NCI-H1417 (cell line): ENCODE measurements at places on chromosomes 12 and 14.

GRCh38 chr14:97233319-97233985, 436.3 kb downstream of the VRK1 start:
- no peak for DNase-seq

DNA sequence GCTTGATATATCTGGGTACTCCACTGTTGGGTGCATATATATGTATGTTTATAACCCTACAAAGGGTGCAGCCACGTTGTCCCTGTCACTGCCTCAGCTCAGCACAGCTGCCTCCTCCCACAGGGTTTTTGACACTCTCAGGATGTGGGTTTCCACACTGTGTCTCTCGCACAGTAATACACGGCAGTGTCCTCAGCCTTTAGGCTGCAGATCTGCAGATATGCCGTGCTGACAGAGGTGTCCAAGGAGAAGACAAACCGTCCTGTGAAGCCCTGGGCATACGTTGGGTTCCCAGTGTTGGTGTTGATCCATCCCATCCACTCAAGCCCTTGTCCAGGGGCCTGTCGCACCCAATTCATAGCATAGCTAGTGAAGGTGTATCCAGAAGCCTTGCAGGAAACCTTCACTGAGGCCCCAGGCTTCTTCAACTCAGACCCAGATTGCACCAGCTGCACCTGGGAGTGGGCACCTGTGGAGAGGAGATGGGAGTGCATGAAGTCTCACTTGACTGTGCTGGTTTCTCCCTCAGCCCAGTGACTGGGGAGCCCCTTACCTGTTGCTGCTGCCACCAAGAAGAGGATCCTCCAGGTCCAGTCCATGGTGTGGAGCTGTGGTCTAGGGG, 498.7 kb downstream of the TMEM121 start:
- DNase-seq: no peak

DNA sequence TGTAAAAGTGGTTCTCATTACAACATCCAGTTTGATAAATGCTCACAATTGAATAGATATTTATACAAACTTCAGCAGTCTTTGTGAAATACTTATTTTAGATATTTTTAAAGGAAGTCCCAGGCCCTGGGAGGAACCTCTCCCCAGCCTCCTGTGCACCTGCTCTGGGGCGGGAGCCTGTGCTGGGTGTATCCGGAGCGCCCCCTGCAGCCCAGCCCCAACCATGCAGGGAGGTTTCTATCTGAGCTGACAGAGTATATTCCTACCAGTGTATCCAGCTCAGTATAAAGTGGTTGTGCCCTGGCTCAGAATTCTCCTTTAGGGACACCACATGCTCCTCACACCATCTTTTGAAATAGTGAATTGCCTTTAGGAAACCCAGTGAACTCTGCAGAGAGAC, 851.8 kb downstream of the TMEM121 start:
- DNase-seq: no peak

- peak; percentile 48 for DNase-seq
These were observed 1.6 kb downstream of the AGAP2 start for GRCh38 chr12:57736741-57737466.

DNA sequence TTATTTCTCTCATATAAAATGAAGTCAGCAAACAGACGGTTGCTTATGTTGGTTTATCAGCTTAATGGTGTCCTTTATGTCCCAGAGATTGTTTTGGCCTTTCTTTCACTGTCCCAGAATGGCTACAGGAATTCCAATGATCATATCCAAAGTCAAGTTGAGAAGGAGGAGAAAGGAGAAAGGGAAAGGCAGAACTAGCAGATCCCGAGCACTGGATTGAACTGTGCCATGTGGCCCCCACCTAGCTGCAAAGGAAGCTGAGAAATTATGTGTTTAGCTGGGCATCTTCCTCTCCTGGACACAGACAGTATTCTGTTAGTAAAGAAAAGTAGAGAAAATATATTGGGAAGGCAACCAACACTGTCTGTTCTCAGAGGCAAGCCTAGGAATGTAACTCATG, 90.7 kb upstream of the ANO4 start:
- no peak for DNase-seq

DNA sequence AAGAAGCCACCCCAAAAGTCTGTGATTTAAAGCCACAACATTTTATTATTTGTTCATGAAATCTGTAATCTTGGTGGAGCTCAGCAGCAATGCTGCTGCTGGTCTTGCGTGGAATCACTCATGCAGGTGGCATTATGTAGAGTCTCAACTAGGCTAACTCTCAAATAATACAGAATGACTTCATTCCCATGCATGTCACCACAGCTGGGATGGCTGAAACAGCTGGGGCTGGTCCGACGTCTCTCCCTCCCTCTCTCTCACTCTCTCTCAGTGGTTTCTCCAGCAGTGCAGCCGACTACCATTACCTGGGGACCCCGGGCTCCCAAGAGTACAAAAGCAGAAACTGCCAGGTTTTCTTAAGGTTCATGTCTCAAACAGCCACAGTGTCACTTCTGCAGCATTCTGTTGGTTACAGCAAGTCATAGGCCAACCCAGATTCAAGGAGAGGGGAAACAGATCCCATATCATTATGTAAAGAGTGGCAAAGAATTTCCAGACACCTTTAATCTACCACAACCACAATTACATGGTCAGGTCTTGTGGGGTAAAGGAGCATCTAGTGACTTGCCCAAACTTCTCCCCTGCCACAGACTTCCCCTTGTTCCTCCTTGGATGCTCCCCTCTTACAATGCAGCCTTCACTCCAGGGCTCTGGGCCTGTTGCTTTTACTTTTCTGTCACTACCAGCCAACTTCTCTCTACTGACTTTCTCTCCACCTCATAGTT, 192.0 kb upstream of the HMGA2 start:
- no peak for DNase-seq

DNA sequence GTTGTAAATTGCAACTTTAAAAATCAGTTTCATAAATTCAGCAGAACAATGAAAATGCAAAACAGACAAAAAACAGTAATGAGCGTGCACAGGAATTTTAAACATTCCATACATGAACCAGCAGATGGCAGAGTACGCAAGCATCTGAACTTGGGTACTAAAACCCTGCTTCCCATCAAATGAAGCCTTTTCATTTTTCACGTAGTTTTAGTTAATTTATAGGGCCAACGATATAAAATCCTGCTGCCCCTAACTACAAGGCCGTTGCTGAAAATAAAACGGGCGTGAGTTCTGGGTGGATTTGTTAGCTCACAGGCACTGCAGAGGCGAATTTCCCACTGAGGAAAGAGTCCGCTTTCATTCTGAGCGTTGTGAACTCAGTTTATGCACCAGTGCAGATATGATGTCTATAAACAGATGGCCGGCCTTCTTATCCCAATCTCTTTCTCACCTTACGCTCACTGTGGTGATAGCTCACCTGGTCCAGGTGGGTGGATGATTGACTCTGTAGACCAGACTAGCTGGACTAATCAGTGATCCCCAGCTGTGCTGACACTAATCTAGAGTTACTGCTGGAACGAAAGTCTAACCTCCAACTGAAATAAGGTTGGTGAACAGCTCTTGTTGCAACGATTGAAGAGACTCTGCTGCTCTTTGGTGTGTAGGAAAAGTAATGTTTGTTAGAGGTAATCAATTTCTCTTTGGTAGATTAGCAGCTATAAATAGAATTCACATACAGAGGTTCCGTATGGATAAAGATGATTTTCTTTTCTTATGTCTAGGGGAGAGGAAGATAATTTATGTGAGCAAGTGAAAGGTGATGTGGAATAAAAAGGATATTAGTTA, 89.2 kb downstream of the PDZRN4 start:
- peak; percentile 89 for DNase-seq

DNA sequence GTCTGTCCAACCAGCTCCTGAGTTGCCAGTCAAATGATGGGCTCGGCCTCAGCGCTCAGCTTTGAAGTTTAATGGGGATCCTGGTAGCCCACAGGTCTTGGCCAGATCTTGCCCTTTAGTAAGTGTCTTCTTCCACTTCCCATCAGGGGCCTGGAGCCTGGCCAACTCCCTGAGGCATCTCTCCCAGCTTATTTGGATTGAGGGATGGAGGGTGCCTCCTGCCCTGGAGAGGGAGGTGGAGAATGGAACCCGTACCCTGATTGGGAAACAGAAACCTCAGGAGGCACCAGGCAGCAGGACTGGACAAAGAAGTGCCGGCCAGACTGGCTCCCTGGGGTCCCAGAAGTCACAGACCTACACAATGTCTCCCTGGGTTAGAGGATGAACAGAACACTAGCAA, 40.5 kb upstream of the LTBP2 start:
- no peak for DNase-seq

DNA sequence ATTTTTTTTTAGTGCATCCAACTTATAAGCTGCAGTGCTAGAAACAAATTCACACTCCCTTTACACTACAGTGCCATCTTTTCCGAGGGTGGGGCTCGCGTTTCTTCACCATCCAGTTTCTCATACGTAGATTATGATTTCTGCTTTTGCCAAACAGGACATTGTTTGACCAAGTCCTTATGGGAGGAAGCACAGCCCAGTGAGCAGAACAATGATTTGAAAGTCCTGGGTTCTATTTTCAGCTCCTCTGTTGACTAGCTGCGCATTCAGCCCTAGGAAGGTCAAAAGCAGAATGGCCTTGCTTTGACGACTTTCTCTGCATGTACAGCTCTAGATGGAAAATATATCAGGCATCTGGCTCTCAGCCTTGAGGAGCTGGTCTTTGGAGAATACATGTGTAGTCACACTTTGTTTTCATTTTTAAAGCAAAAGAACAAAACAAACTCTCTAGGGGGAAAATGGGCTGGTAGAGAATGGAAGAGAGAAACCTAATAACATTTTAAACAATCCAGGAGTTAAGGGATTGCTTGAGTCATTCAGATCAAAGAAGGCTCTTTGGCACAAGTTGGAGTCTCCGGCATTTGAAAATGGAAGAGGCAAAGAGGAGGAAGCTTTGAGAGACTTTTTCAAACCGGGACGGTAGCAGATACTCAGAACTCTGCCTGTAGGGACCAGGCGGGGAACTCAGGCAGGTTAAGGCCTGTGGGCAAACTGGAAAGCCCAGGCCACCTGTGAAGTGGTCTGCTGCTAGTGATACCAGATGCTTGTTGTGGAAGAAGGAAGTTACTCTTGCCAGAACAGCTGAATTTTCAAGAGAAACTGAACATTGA, 257.3 kb upstream of the PLEKHG7 start:
- DNase-seq: no peak

DNA sequence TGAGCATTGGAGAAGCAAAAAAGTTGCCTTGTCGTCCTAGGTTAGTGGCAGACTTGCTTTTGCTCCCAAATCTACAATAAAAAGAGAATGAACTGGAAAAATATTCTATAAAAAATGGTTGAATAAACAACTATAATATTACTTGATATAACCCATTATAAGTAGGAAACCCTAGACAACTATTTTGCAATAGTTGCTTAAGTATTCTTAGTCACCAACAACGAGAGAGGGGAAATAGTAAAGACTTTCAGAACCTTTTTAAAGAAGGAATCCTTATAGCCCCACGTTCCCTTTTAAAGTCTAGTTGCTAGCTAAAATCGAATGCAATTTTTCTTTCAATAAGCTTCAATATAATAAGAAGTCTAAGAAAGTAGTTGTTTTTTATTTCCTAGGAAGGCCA, 17.5 kb downstream of the AQP6 start:
- DNase-seq: no peak

GRCh38 chr12:71704920-71705319, 19.0 kb downstream of the TMEM19 start:
- no peak for DNase-seq

DNA sequence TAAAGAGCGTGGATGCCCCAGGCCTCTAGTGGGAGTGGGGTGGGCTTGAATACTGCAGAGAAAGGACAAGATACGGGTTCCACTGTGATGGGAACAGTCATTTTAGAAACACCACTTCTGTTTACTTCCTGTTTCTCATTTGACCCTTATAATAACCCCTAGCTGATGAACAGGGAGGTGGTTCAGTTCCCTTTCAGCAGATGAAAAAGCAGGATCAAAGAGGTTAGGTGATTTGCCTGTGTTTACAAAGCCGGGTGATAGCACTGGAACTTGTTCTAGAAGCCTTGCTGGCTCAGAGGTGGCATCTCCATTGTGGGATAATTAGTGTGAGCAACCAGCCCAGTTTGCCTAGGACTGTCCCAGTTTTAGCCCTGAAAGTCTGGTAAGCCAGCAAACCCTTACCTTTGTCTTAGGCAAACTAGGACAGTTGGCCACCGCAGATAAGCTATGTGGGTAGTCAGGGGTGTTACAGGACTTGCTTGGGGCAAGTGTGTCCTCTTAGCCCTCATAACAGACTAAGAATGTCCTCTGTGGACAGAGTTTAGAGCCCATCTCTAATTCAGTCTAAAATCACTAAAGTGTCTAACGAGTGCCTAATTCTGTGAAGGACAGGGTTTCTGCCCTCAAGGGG, 7.5 kb upstream of the LRP1-AS start:
- no peak for DNase-seq

GRCh38 chr14:63454436-63454835, 88.7 kb downstream of the PPP2R5E start:
- no peak for DNase-seq

DNA sequence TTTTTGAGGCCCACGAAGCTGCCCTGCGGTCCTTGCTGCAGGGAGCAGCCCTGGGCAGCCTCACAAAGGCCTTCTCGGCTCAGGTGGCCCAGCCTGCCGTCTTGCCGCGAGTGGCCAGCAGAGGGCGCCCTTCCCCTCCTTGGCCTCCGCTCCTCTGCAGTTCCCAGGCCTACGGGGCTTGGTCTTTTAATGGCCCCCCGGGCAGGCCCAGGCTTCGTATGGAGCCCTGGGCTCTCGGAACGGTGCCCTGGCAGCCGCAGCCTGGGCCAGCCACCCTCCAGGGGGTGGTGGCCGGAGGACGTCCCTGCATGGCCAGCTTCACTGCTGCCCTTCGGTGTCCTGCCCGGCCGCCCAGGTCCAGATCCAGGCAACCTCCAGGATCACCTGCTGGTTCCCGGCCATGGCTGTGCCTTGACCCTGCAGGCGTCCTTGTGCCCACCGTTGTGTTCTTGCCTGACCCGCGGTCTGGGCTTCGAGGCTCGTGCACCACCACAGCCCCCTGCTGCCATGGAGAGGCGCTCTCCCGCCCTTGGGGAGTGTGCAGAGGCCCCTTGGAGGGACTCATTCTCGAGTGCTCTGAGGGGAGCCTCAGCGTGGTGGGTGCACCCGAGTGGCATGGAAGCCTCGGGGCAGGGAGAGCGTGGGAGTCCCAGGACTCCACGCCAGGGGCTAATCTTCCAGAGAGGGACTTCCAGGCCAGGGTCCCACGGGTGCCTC, 9.4 kb downstream of the ASPG start:
- peak; percentile 76 for DNase-seq

- no peak for DNase-seq
These were observed 20.0 kb downstream of the SARNP start for GRCh38 chr12:55797550-55797949.

- peak; percentile 56 for DNase-seq
These were observed 178.2 kb downstream of the AKAP6 start for GRCh38 chr14:32507029-32507984.

- DNase-seq: no peak
These were observed 213.9 kb upstream of the FKBP4 start for GRCh38 chr12:2580821-2581220.

GRCh38 chr14:35107866-35108265, 13.9 kb downstream of the PPP2R3C start:
- DNase-seq: no peak

- DNase-seq: no peak
These were observed 267.1 kb upstream of the RGS6 start for GRCh38 chr14:71665157-71665556.

GRCh38 chr12:19623751-19624399, 184.6 kb downstream of the AEBP2 start:
- DNase-seq: no peak
